Gastrocnemius medialis (tissue), 4 donors: ENCODE measurements at places on chromosomes 2 and 18.
A peak's percentile ranks its signal among the peaks of the same experiment; 100 is the strongest.

GRCh38 chr2:119719261-119719627 lies 40.2 kb downstream of the TMEM177 start:
- DNase-seq: no peak

- no peak for DNase-seq
Measured at GRCh38 chr2:33223856-33224255, 252.6 kb upstream of the RASGRP3 start.

DNA sequence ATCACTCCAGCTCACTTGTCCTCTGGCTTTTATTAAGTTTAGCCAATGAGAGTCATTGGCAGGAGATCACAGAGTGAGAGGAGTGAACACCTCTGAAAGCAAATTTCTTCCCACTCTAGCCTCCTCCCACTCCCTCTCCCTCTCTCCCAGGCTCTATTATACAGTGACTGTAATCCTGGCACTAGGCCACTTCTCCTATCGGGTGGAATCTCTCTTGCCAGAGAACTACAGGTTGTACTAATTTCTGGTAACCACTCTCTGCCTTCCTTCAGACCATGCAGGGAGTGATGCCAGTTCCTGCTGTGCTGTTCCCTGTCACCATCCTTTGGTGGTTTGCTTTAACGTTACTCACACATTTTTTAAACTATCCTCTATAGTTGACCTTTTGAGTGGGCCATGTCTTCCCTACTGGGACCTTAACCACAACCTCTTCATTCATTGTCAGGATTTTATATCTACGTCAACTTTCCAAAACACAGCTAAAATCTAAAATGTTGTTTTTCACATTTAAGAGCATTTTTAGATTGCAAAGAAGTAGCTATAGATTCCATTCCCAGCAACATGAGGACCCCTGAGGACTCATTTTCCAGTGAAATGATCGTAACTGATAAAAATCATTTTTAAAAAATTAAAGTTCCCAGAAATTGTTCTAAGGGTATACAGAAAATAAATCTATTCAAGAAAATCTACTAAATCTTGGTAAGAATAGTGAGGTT lies 217.1 kb downstream of the MREG start:
- no peak for DNase-seq

GRCh38 chr2:84526562-84526961 lies 10.3 kb downstream of the DNAH6 start:
- no peak for DNase-seq

GRCh38 chr2:163407296-163407695 lies 328.5 kb downstream of the FIGN start:
- no peak for DNase-seq

- peak; percentile 45 for DNase-seq
Measured at GRCh38 chr2:106542746-106543359, 55.7 kb downstream of the CD8B2 start.

DNA sequence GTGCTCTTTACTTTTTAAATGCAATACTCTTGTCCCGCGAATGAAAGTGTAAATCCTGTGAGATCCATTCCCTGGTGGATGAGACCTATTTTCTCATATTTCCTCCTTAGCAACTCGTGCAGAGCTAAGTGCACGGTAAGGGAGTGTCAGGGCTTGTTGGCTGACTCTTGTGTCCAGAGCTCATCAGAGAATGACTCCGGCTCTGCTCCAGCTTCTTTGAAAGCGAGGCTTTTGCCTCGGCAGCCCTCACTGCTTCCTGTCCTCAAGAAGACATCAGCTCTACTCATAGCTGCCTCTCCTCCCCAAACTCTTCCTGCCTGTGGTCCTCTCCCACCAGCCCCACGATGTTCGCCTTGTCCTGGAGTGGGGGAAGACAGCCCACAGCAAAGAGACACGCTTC lies 70.7 kb downstream of the LIPG start:
- DNase-seq: no peak

GRCh38 chr2:233152541-233152940 lies 92.4 kb downstream of the INPP5D start:
- peak; percentile 43 for DNase-seq

DNA sequence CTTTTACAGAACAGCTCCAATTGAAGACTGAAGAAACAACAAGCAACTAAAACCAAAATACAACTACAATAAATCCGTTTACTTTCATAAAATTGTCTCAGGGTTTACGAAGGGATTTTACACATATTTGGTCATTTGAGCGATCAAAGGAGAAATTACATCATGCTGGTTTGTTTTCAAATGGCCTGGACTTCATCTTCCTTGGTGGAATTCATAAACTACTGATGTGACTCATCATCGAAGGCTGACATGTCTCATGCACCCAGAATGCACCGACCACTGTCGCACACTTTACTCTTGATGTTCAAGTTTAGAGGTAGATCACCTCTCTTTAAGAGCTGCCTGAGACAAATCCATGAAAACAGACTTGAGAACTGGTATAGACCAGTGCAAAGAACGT lies 25.6 kb upstream of the PMAIP1 start:
- no peak for DNase-seq

GRCh38 chr2:7639476-7639875 lies 722.3 kb downstream of the RNF144A start:
- no peak for DNase-seq

- DNase-seq: no peak
Measured at GRCh38 chr2:212484563-212485080, 54.0 kb downstream of the ERBB4 start.
